ENCODE measurements at places on chromosomes 16 and 17. TPM values are rescaled to one million over a fixed set of nuclear protein-coding genes. Genes with fewer than 3 reads are reported as not detected.
A peak's percentile ranks its signal among the peaks of the same experiment; 100 is the strongest.

IKZF3 gene
- not detected for polyA plus RNA-seq

HLF gene
- polyA plus RNA-seq = 0.21 TPM

- H3K4me3 ChIP-seq = peak overlapping the region; percentile 84
- H3K27me3 ChIP-seq = no peaks in the 10 kb centered on the region
- no peak for DNase-seq
- peaks cover 35% of the 10 kb centered on the region for H3K4me1 ChIP-seq
- H3K27ac ChIP-seq = peak overlapping the region; percentile 85
Measured at GRCh38 chr17:81925860-81926450, 1.6 kb downstream of the MAFG start.

DNA sequence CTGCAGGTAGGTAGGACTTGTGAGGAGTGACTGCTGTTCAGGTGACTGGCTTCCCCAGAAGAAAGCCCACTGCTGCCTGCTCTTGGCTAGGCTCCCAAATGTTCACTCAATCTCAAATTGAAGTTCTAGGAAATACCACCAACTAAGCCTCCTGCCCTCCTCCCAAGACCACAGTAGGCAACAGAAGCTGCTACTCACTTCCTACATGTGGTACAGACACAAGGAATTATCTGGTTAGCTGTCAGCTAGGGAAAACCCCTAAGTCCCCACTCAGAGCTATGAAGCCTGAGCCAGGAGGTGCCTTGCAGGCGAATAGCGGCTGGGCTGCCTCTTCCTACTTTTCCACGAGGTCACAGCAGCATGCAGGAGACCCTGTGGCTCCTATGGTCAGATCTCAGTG lies 4.9 kb downstream of the FBXO39 start:
- H3K27ac ChIP-seq = no peak overlapping the region
- no peaks in the 10 kb centered on the region for H3K36me3 ChIP-seq
- no peak overlapping the region for H3K4me3 ChIP-seq
- DNase-seq = no peak

GRCh38 chr16:58026705-58027160 lies 1.2 kb downstream of the MMP15 start:
- H3K4me3 ChIP-seq = peak overlapping the region; percentile 69
- H3K27ac ChIP-seq = no peak overlapping the region
- no peaks in the 10 kb centered on the region for H3K27me3 ChIP-seq
- no peak for DNase-seq

DNA sequence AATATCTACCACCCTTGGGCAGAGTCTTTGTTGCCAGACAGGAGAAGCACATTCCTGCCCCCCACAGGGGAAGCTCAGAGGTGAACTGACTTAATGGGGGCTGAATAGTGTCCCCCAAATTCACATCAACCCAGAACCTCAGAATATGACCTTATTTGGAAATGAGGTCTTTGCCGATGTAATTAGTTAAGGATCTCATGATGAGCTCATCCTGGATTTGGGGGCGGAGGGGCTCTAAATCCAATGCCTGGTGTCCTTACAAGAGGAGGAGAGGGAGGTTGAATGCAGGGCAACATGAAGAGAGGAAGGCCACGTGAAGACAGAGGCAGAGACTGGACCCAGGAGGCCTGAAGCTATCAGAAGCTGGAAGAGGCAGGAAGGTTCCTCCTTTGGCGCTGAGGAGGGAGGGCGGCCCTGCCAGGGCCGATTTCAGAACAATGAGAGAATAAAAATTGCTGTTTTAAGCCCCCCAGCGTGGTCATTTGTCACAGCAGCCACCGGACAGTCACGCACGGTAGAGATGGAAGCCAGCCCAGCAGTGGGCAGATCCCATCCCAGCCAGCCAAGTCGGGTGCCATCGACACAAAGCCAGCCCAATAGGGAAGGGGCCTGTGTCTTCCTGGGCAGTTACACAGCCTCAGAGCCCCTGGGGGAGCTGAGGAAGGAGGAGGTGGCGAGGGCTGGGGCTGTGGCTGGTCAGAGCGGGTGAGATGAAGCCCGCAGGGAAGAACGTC lies 21.3 kb downstream of the C16orf74 start:
- H3K27me3 ChIP-seq = no peaks in the 10 kb centered on the region
- no peak overlapping the region for H3K27ac ChIP-seq
- H3K4me3 ChIP-seq = no peak overlapping the region
- H3K36me3 ChIP-seq = peaks cover 56% of the 10 kb centered on the region

DNA sequence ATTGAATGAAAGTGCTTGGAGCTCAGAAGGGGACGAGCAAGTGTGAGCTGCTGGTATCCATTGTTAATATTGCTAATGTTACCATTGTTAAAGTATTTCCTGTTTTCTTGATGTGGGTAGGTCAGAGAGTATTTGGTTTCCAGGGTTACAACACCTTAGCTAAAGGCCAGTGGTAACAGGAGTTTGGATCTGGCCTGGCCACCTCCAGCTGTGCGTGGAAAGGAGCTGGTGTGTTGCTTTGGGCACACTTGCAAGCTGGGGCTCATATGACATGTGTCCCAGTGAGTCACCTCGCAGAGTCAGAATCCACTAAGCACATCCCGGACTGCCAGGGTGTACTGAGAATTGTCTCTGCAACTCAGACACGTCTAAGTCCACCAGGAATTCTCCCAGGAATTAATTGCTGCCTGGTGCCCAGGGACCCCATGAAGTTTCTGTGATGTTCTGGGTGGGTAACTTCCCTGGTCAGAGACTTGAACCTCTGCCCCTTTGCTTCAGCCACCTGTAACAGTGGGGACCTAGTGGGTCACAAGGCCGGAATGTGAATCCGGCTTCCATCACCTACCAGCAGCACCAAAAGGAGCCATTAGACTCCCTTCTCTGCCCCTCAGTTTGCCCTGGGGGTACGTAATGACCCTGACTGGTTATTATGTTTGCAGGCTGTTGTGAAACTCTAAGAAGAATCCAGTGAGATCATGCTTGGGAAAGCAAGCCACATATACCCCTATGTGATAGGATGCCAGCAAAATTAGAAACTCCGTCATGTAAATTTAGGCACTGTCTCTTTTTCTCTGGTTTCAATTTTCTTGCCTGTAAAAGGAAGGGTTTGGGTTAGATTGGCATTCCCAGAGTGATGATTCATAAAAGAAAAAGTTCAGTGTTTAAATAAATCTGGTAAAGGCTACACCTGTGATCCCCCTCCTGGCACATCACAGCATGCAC lies 12.8 kb downstream of the SLC6A2 start:
- peak overlapping the region; percentile 41 for H3K4me3 ChIP-seq
- peak; percentile 66 for DNase-seq
- H3K36me3 ChIP-seq = no peaks in the 10 kb centered on the region

DNA sequence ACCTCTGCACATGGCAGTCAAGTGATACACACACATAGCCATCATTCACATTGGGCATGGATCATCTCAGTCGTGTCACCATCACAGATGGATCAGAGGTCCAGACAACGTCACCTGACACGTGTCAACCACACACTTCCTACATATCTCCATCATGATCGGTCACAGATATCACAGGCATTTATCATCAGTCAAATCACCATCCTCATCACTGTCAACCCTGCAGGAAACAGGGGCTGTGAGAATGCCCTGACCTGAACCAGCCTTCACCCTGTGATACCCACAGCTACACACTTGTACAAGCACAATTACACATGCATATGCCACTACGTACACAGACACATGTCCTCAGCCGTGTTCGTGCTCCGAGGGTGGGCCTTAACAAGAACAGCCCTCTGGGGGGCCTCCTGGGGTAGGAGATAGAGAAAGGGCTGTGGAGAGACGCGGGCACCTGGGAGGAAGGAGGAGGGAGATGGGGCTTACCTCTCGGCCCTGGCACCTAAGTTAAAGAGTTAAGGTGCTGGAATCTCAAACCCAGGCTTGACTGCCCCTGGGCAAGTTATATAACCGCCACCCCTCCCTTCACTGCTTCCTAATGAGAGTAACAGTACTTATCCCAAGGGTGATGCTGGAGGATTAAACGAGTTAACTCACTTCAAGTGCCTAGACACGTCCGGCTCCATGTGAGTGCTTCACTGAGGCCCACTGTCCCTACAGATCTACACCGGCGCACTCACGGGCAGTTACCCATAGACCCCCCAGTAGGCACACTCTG lies 1.1 kb downstream of the SLC12A4 start:
- peak overlapping the region; percentile 89 for H3K27ac ChIP-seq
- peaks cover 2% of the 10 kb centered on the region for H3K36me3 ChIP-seq
- H3K4me3 ChIP-seq = peak overlapping the region; percentile 91
- no peaks in the 10 kb centered on the region for H3K27me3 ChIP-seq
- DNase-seq = peak; percentile 49

DNA sequence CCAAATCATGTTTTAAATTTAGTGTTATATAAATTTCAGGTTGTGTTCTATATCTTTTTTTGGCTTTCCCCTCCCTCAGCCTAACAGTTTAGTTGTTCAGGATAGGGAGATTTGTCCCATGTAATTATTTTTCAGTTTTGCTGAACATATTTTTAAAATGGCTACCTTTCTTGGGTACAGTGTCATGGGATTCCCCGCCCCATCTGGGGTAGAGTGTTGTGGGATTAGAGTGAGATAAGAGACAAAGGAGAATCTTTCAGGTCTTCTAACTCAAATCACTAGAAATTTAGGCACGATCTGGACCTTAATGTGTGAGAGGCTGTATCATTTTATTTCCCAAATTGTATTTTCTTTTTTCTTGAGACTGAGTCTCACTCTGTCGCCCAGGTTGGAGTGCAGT lies 24.8 kb downstream of the NFAT5 start:
- peaks cover 7% of the 10 kb centered on the region for H3K4me1 ChIP-seq
- H3K27ac ChIP-seq = no peak overlapping the region
- DNase-seq = no peak
- H3K36me3 ChIP-seq = no peaks in the 10 kb centered on the region

- no peaks in the 10 kb centered on the region for H3K36me3 ChIP-seq
- H3K4me3 ChIP-seq = no peak overlapping the region
- DNase-seq = no peak
- peaks cover 20% of the 10 kb centered on the region for H3K4me1 ChIP-seq
- no peaks in the 10 kb centered on the region for H3K27me3 ChIP-seq
- no peak overlapping the region for H3K27ac ChIP-seq
Measured at GRCh38 chr16:9850817-9851216, 331.4 kb downstream of the GRIN2A start.

GRCh38 chr16:25097276-25097975 lies 14.1 kb upstream of the LCMT1 start:
- DNase-seq = no peak
- no peaks in the 10 kb centered on the region for H3K27me3 ChIP-seq
- no peak overlapping the region for H3K4me3 ChIP-seq
- no peaks in the 10 kb centered on the region for H3K36me3 ChIP-seq

- no peak overlapping the region for H3K4me3 ChIP-seq
- H3K27ac ChIP-seq = peak overlapping the region; percentile 78
- H3K36me3 ChIP-seq = peaks cover 14% of the 10 kb centered on the region
- H3K4me1 ChIP-seq = peaks cover 38% of the 10 kb centered on the region
Measured at GRCh38 chr17:80862481-80862961, 129.1 kb upstream of the CHMP6 start.

DNA sequence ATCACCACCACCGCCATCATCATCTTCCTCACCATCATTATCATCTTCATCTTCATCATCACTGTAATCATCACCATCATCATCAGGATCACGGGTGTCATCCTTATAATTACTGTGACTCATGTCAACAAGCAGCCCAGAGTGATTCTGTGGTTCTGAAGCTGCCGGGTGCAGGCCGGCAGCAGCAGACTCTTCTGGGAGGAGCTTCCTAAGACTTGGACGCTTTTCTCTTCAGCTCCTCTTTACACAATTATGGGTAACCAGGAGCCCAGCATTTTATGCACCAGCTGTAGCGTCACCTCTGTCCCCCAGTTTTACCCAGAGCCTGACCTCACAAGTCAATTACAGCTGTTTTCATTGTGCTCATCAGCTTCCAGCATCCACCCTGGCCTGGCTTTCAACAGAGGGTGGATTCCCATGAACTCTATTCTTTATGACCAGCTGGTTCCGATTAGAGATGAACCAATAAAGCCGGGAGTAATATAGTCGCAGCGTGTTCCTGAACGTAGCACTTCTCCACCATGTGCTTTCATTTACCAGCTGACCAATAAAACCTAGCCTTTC lies 275.8 kb downstream of the FOXL1 start:
- H3K4me3 ChIP-seq = no peak overlapping the region
- no peaks in the 10 kb centered on the region for H3K36me3 ChIP-seq
- H3K27me3 ChIP-seq = no peaks in the 10 kb centered on the region
- H3K27ac ChIP-seq = no peak overlapping the region
- no peaks in the 10 kb centered on the region for H3K4me1 ChIP-seq
- no peak for DNase-seq

GRCh38 chr17:75987041-75987440 lies 8.0 kb downstream of the TEN1 start:
- H3K27ac ChIP-seq = no peak overlapping the region
- H3K4me1 ChIP-seq = peaks cover 15% of the 10 kb centered on the region
- H3K27me3 ChIP-seq = no peaks in the 10 kb centered on the region
- H3K36me3 ChIP-seq = no peaks in the 10 kb centered on the region
- H3K4me3 ChIP-seq = no peak overlapping the region

DNA sequence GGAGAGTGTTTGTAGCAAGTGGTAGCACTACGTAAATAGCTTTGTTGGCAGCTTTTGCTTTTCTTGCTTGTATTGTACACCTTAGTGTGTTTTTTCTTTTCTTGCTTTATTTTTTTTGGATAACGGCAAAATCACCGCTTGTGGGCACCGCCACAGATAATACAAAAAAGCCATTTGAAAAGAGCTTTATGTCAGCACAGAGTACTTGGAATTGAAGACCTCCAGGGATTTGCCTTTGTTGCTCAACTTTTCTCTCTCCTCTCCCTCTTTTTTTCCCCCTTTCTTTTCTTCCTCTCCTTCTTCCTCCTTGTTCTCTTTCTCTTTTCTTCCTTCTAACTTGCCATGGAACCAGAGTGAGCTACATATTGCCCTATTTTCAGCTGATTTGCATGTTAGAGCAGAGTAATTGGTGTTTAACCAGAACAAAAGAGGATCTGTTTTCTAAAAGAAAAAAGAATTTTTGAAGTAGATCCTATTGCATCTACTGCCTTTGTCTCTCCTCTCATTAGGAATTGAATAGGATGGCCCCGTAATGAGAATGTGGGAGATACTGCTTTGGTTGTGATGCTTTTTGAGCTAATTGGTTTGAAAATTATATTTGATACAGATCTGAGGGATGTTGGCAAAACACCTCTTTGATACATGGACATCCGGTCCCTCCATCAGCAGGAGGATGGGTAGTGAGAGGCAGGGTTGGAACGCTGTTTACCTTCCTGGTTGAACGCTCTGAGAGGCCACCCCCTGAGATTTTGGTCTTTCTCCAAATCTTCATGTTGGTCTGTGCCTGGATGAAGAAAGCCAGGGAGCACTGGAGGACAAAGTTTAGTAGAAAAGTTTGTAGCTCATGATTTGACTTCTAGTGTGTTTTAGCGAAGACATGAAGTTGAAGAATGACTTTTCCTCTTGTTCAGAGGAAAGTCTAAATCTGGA lies 85.6 kb downstream of the MSI2 start:
- no peaks in the 10 kb centered on the region for H3K4me1 ChIP-seq
- H3K36me3 ChIP-seq = peaks cover 1% of the 10 kb centered on the region
- H3K27ac ChIP-seq = no peak overlapping the region
- no peak for DNase-seq
- H3K27me3 ChIP-seq = no peaks in the 10 kb centered on the region

- no peaks in the 10 kb centered on the region for H3K27me3 ChIP-seq
- H3K4me1 ChIP-seq = peaks cover 8% of the 10 kb centered on the region
- no peak overlapping the region for H3K4me3 ChIP-seq
- peaks cover 32% of the 10 kb centered on the region for H3K36me3 ChIP-seq
- DNase-seq = no peak
- no peak overlapping the region for H3K27ac ChIP-seq
Measured at GRCh38 chr16:88659160-88659559, 3.7 kb downstream of the MVD start.

Measured in keratinocyte (primary cell).